CD4-positive, alpha-beta T cell treated with Interleukin-6 at 100 ng/mL for 8 hours (primary cell): ENCODE measurements at places on chromosomes 3 and 15.

DNA sequence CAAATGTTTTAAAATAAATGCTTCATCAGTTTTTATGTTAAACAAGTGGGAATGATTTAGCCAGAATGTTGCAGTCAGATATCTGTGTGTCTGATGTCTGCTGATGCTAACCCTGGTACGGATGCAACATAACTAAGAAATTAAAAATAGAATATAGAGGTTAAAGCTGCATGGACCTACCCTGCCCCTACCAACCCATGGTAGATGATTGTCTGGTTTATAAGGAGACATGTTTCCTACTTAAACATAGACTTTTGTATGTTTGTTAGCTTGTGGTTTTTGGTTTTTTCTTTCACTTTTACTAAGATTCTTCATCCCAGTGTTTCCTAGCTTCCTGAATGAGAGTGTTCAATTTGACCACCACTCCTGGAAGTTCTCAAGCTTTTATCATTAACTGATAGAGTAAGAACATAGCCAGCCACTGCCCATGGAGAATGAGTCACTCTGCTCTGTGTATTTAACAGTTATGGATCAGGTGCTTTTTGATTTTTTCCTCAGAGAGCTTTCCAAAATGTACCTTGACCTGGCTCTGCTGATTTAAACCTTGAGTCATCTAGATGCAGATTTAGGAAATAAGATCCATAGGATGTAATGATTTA lies 70.7 kb upstream of the VEPH1 start:
- no peak for DNase-seq

DNA sequence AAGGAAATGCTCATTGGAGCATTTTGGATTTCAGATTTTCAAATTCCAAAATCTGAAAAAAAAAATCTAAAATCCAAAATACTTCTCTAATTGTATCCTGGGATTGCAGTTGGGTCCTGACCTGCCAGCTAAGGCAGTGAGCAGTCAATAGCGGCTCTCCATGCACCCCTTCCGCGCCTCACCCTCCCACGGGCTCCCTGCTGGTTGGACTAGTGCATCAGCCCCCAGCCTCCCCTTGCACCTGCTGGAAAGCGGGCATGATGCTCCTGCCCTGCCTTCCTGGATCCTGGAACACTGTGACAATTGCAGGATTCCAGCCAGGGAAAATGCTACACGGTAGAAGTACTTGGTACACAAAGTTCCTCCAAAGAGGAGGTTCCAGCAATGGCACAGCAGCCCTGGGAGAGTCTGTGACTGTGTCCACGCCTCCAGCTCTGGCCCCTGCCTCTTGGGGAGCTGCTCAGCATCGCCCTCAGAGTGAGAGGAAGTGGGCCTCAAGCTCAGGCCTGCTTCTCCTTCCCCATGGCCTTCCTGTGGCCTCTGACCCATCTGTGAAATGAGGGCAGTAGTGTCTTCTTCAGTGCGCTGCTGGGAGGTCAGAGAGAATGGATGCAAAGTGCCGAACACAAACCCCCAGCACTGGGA lies 39.5 kb upstream of the CHRNB4 start:
- no peak for DNase-seq

DNA sequence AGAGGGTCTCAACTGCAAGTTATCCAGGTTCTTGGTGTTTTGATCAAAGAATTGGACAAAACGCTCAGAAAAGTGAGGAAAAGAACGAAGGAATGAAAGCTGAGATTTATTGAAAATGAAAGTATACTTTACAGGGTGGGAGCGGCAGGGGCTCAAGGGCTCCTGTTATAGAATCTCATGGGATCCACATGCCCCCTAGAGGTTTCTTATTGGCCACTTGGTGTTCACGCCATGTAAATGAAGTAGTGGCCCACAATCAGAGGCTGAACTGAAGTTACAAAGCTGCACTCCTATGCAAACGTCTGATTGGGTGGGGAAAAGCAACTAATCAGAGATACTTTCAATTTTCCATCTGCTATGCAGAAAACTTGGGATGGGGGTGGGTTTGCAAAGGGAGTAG lies 216.7 kb downstream of the PTPRG start:
- no peak for DNase-seq

GRCh38 chr3:132268956-132269355 lies 48.3 kb upstream of the ACP3 start:
- no peak for DNase-seq

DNA sequence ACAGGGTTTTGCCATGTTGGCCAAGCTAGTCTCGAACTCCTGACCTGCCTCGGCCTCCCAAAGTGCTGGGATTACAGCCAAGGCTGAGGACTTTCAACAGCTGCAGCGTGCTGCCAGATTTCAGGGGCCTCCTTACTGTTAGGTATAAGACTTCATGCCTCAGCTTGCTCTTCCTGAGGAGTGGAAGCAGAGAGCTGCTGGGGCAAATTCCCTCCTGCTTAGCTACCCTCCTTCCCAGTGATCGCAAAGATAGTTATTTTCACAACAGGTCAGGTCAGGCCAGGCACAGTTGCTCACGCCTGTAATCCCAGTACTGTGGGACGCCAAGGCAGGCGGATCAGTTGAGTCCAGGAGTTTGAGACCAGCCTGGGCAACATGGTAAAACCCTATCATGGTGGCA lies 2.6 kb upstream of the CPNE9 start:
- no peak for DNase-seq

DNA sequence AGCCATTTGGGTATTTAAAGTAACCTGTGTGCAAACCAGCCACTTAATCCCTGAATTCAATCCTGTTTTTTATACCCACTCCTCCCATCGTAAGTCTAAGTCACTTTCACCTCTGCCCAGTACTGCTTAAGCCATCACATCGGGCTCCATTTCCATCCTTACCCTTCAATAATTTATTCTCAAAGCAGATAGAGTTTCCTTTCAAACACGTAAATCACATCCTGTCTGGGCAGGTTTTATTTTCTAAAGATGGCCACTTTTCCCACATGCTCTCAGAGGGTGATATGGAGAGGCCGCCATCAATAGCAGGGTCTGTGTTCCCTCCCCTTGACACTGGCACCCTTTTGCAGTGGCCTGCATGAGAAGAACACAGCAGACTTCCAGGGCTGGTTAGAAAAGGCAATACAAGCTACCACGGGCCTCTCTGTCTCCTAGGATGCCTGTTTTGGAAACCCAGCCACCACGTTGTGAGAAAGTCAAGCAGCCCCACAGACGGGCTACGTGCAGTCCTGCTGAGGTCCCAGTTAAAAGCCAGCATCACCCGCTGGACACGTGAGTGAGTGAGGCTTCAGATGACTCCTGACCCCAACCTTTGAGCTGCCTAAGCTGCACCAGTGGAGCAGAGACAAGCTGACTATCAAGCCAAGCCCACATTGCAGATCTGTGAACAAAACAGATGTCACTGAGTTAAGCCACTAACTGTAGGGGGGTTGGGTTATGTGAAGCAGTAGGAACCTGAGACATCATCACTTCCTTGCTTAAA lies 241.8 kb upstream of the SLCO3A1 start:
- no peak for DNase-seq

- no peak for DNase-seq
Observed at GRCh38 chr15:39051626-39052322, 487.2 kb upstream of the RASGRP1 start.

GRCh38 chr3:133941415-133941821 lies 45.7 kb upstream of the RAB6B start:
- no peak for DNase-seq

DNA sequence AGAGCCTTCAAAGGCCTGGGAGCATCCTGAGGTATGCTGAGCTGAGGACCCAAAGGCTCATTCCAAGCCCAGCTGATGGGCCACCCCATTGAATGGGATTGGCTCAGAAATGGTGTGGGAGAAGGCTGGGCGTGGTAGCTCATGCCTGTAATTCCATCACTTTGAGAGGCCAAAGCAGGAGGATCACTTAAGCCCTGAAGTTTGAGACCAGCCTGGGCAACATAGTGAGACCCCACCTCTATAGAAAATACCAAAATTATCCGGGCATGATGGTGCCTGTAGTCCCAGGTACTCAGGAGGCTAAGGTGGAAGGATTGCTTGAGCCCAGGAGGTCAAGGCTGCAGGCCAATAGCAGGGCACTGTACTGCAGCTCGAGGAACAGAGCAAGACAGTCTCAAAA lies 43.8 kb upstream of the ADAMTSL3 start:
- DNase-seq = no peak

DNA sequence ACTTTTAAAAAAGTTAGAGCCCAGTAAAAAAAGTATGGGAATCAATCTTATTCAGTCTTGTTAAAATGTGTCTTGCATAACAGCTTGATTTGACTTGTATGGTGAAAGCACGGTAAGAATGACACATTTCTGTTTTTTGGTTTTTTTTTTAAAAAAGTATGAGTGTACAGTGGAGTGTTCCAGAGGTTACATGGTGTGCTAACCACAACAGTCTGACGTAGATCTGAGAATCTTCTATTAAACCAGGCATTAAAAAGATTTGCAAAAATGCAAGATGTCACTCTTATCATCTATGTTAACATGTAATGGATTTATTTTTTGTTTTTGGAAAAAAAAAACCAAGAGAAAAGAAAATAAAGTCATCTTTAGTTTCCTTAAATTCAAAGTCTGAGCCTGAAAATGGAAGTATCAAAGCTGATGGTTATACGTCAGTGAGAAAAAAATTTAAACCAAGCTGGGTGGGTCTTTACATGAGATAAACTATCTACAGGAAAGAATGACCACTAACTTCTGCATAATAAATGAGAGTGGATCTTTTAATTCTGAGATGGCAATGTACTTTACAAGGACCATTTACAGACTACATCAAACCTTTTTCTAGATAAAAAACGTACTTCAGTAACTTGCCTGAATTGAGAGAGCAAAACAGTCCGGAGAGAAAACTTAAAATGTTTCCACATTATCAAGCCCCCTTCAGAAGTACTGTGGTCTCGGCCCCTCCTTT lies 1.6 kb downstream of the GABPB1 start:
- peak; percentile 47 for DNase-seq

- DNase-seq = no peak
Observed at GRCh38 chr3:11288786-11289637, 16.8 kb downstream of the ATG7 start.

DNA sequence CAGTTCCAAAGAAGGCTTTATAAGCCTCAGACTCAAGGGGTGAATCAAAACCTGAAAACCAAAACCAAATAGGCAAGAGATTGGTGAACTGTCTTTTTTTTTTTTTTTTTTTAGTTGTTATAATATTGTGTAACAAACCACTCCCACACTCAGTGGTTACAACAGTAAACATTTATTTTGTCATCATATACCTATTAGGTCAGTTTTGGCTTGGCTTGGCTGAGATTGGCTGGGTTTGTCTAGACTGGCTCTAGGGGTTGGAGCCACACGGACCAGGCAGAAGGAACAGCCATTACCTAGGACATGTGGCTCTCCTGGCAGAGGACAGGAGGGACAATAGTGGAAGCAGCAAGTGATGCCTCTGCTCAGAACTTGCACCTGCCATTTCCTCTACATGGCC lies 26.4 kb upstream of the RYR3 start:
- DNase-seq = no peak

- DNase-seq = no peak
Observed at GRCh38 chr3:146154995-146155394, 6.0 kb downstream of the PLOD2 start.

GRCh38 chr15:68347392-68347791 lies 69.8 kb downstream of the FEM1B start:
- DNase-seq = no peak
